ENCODE measurements at places on chromosomes 5 and 9.

DNA sequence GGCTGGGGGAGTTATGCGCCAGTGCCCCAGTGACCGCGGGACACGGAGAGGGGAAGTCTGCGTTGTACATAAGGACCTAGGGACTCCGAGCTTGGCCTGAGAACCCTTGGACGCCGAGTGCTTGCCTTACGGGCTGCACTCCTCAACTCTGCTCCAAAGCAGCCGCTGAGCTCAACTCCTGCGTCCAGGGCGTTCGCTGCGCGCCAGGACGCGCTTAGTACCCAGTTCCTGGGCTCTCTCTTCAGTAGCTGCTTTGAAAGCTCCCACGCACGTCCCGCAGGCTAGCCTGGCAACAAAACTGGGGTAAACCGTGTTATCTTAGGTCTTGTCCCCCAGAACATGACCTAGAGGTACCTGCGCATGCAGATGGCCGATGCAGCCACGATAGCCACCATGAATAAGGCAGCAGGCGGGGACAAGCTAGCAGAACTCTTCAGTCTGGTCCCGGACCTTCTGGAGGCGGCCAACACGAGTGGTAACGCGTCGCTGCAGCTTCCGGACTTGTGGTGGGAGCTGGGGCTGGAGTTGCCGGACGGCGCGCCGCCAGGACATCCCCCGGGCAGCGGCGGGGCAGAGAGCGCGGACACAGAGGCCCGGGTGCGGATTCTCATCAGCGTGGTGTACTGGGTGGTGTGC is at the start of gene RXFP3:
Gene RXFP3 (plus strand): TSS at position 6 of the 636 bp plus-strand sequence. CDS start 355 bp downstream, at position 361.
- peak; percentile 19 for DNase-seq

DNA sequence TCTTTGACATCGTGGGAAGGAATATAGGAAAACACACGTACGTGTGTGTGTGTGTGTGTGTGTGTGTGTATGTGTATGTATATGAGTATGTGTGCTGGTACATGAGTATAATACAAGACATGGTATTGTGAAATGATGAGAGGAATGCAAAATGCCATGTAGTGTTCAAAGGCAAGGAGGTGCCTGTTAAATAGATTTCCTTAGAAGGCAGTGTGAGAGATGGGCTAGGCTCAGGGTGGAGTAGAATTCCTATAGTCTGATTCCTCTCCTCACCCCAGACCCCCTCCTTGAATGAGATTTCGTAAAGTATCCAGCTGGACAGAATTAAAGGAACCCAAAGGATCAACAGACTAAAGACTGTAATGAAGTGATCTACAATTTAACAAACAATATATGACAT is 11.1 kb downstream of the GPR21 start:
- no peak for DNase-seq

DNA sequence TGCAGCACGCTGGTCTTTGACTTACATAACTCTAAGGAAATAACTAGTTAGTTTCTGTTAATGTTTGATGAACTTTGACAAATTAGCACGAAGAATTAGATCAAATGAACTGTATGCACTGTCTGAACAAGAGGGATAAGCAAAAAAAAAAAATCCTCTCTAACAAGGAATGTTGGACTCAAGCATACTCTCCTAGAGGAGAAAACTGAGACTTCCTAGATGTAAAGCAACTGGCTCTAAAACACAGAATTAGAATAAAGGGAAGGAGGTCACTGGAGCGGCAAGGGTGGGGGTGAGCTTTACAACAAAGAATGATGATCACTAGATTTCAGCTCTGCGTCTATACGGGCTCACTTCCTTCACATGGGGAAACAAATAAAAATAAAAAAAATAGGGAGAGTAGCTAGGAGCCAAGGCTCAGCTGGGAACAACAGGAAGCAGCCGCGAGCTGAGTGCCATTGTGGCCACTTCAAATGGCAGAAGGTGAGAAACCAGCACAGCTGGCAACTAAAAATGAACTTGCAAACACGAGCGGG is 48.7 kb upstream of the CEMIP2 start:
- no peak for DNase-seq

DNA sequence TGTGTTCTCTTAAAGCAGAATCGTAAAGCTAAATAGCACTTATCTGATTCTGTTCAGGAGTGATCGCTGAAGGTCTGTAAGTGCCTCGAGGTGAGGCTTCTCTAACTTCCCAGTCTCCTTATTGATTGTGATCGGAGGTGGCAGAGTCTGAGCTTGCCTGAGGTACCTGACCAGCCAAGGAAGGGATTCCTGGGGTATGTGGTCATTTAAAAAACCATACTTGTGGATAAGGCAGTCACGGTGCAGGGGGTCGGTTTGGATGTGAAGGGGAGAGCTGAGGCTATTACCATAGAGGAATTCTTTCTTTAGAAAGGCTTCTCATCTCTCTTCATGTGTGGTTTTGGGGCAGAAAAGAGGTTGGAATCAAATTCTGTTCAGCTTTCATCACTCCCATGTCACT is 193.7 kb downstream of the TLE4 start:
- DNase-seq = no peak

GRCh38 chr5:37436146-37436934 is 57.2 kb downstream of the WDR70 start:
- DNase-seq = no peak

DNA sequence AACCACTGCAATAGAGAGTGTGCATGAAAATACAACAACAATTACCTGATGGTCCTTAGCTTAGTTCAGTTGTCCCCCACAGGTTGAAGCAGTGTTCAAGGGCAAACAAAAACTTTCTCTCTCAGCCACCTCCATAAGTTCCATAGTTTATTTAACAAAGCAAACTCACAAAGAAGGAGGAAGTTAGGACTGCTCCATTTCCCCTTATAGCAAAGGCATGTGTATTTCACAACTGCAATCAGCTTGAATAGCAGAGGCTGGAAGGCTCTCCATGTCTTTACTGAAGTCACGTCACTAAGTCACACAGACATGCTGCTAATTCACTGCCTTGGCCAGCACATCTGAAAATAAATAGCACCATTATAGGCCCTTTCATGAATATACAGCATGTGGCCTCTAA is 43.3 kb downstream of the DOCK8 start:
- DNase-seq = no peak

- DNase-seq = no peak
Measured at GRCh38 chr9:126642839-126643238, 29.1 kb downstream of the LMX1B start.

DNA sequence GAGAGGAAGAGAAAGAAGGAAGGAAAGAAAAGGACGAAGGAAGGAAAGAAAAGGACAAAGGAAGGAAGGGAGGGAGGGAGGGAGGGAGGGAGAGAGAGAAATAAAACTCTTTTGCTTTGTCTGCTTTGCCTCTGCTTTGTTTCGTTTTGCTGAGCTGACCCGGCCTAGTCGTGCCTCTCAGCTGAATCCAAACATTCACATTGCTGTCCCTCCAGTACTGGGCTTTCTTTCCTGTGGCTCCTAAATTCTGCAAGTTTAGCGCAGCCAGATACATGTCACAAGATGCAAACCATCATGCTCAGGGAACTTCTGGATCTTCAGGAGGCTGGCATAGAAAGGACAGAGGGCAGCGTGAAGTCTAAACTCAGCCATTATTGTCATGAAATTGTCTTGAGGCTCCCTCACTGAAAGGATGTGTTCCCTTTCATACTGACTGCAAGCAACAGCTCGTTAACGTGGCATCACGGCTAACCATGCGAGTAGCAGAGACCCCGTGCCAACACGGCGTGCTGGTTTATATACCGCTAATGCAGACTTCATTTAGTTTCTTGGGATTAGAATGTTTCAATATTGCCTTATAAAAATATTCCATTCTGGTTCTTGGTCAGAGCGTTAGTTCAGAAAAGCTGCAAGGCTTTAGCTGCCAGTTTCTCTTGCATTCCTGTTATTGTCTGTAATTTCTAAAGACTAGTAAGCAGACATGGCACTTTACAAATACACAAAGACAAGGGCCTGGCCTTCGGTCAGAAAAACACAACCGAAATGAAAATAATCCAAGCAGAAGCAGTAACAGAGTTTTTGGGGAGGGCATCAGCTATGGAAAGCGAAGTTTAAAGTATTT is 94.2 kb downstream of the TMEM174 start:
- DNase-seq = no peak

- no peak for DNase-seq
Measured at GRCh38 chr9:89686126-89686525, 81.3 kb downstream of the GADD45G start.

- DNase-seq = no peak
Measured at GRCh38 chr5:6343951-6344592, 34.3 kb downstream of the MED10 start.

DNA sequence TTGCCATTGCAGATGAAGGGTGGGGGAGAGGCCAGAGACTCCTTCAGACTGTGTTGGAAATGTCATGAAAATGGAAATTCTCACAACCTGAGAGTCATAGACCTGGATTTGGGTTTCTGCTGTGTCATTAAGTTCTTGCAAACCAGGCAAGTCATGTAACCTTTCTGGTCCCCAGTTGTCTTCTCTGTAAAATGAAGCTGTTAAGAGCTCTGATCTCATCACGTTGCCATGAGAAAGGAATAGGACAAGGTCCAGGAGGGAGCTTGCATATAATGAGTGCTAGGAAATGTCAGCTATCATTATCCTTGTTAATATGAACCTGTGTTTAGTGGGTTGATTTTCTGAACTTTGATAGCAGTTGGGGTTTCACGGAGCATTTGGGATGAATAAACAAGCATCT is 59.1 kb downstream of the FGF1 start:
- DNase-seq = no peak

- no peak for DNase-seq
Measured at GRCh38 chr5:37626266-37626665, 213.6 kb downstream of the GDNF start.

- no peak for DNase-seq
Measured at GRCh38 chr5:56838409-56839039, 23.2 kb downstream of the MAP3K1 start.

DNA sequence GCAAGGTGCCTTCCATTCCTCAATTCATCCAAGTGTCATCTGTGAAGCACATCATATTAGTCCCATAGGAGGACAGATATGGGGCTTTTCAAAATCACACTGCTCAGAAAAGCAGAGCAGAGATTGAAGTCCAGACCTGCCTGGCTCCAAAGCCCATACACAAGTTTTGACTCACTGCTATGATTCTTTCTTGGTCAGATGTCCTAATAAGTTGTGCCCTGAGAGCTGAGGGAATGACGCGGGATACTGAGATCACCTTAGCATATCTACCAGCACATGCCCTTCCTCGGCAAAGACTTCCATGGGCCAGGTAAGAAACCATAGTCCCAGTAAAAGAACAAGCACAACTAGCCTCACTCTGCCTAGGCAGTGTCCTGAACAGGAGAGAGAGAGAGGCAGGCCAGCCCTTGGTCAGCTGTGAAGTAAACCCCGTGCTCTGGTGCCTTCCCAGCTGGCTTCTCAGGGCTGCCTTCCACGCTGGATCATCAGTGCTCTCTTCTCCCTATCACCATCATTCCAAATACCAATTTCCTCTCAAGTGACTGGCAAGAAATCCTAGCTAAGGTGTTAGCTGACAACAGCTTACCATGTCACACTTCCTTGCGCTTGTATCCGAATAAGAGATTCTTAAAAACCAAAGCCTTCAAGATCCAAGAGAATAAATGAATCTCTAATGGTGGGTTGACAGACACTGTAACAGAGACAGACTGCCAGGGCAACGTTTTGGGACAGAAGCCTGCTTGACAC is 73.2 kb downstream of the SIL1 start:
- no peak for DNase-seq

DNA sequence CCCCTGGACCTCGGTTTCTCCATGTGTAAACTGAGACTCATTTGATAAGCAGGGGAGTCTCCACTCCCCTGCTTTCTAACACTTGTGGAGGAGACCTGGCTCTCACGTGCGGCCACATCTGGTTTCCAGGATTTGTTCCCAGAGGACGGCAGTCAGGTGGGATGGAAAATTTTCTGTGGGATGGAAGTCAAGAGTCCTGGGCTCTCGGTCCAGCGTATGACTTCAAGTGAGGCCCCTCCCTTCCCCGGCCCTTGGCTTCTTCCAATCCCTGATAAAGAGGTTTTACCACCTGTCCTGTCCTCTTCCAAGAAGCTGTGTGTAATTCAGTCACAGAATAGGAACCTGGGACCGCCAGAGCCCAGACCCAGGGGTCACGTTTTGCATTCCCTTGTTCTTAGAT is 35.0 kb downstream of the TMOD1 start:
- DNase-seq = no peak

DNA sequence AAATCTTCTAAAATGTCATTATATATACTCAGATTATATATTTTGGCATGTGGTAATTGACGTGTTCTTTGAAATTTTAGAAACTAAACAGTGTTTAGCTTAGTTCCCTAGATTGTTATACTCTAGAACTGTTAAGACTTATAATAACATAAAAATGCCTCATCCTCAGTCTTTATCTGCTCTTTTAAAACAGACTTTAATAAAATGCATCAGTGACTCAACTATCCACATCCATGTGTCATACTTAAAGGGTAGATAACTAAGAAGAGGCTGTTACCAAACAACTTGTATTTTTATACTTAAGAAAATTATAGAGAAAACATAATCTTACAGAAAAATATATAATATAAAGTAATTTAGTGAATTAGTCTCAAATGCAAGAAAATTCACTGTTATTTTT is 15.2 kb downstream of the NFIL3 start:
- DNase-seq = no peak

DNA sequence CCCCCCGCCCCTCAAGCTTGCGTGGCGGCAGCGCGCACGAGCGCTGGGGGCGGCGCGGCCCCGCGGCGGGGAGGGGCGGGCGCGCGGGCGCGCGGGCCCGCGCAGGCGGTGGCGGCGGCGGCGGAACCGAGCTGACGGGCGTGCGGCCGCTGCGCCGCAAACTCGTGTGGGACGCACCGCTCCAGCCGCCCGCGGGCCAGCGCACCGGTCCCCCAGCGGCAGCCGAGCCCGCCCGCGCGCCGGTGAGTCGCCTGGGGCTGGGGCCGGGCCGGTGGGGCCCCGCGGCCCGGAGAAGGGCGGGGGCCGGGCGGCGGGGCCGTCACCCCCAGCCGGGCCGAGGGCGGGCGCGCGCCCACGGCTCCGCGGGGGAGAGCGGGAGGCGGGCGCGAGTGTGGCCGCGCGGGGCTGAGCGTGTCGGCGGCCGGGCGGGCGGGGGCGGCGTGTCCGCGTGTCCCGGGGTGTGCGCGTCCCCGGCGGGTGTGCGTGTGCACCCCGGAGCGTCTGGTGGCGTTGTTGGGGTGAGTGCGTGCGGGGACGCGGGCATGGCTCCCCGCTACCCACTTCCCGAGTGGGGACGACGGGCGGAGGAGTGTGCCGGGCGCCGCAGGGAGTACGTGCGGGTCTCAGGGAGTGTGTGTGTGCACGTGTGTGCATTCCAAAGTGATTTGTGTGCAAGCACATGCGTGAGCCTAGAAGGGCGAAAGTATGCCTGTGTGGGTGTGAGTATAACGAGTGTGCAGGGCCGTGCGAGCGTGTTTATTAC is at the start of gene NEK6:
Gene NEK6 (plus strand): TSS at position 106 of the 763 bp plus-strand sequence. CDS start 44,016 bp downstream, outside the sequence.
- no peak for DNase-seq

- no peak for DNase-seq
Measured at GRCh38 chr5:31936683-31937082, 237.4 kb downstream of the GOLPH3 start.

- DNase-seq = no peak
Measured at GRCh38 chr5:5079876-5080275, 60.3 kb upstream of the ADAMTS16 start.
